ENCODE measurements at places on chromosomes 12 and 14.

DNA sequence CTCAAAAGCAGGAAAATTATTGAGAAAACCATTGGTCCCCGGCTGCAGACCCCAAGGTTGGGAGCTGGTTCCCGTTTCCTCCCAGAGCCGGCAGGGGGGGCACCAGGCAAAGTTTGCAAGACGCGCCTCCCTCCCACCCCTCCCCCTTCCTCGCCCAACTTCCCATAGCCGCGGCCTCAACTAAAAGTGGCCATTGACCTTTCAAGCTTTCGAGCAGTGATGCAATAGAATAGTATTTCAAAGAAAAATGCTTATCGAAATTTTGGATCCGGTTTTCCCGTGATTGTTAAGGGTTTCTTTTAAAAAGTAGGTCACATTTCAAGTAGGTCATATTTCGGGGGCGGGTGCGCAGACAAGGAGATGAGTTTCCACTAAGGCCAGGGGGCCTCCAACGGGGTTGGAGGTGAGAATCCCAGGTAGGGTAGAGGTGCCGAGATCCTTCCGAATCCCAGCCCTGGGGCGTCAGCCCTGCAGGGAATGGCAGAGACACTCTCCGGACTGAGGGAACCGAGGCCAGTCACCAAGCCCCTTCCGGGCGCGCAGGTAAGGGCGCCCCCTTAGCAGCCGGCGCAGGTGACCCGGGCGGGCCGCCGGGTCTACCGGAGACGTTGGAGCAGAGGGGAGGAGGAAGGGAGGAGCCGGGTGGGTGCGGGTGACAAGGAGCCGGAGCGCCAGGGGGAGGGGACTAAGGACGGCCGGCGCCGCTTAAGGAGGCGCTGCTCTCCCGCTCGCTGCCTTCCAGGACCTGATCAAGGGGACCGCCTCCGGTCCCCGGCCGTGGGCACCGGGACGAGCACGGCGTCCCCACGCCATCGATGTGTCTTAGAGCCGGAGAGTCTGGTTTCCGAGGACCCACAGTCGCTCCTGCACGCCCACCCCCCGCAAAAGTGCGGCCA is 2.6 kb upstream of the SOCS2 start:
- DNase-seq, result peak; percentile 79

DNA sequence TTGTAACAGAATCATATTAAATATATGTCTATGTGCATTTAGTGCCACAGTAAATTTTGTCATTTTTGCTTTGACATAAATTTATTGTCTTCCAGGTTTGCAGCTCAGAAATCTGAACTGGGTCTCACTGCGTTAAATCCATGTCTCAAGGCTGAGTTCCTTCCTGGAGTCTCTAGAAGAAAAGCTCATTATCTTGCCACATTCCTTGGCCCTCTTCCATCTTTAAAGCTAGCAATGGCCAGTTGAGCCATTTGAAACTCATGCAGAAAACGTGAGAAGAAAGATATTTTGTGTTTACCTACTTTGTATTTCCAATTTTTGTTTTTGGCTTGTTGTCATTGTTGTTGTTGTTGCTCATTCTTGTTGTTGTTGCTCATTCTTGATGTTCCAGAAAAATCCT is 10.7 kb downstream of the PRH1 start:
- DNase-seq, result no peak

- no peak for DNase-seq
These were observed 30.4 kb downstream of the CAND1 start for GRCh38 chr12:67299526-67299925.

- DNase-seq, result no peak
These were observed 837 bp downstream of the COL2A1 start for GRCh38 chr12:48003226-48004052.

GRCh38 chr14:42563313-42563712 is 956.6 kb downstream of the LRFN5 start:
- no peak for DNase-seq

GRCh38 chr14:89534902-89535685 is 118.1 kb upstream of the FOXN3 start:
- DNase-seq, result no peak

- no peak for DNase-seq
These were observed 217.8 kb downstream of the LRFN5 start for GRCh38 chr14:41824441-41824840.

DNA sequence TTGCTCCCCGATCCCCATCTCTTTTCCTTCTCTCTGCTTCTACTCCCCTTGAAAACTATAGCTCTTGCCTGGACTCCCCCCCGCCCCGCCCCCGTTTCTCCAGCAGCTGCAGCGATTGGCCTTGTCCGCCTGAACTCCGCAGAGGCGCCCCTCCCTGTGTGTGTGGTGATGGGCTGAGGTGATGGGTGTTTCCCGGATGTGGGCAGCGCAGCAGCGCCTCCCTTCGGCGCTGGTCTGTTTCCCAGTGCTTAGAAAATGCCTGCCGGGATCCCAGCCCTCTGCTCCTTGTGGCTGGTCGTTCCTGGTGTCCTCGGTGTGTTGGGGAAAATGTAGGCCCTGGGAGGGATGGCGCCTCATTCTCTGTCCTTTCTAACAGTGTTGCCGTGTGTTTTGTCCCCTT is 43.3 kb downstream of the GALNT8 start:
- DNase-seq, result no peak

DNA sequence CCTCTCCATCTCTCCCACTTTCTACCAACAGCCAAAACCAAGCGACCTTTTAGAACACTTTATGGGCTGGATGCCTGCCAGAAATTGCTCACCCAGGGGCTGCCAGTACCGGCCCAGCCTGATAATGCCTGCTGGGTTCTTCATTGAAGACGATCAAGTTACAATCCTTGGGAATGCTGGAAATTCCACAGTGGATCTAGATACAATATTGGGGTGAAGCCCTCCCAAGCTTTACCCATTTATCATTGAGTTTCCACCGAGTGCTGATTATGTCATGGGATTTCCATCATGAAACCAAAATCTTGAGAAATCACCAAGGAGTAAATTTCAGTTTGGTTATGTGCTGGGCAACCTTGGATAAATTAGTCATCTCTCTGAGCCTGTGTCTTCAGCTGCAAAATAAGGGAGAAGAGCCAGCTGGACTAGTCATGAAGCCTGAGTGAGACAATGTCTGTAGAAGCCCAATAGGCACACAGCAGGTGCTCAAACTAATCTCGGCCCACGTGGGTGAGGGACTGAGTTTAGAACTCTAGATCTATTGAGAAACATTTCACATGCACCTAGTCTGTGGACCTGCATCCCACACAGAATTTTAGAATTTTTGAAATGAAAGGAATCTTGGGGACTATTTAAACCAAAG is 75.5 kb upstream of the CLMN start:
- DNase-seq, result no peak

DNA sequence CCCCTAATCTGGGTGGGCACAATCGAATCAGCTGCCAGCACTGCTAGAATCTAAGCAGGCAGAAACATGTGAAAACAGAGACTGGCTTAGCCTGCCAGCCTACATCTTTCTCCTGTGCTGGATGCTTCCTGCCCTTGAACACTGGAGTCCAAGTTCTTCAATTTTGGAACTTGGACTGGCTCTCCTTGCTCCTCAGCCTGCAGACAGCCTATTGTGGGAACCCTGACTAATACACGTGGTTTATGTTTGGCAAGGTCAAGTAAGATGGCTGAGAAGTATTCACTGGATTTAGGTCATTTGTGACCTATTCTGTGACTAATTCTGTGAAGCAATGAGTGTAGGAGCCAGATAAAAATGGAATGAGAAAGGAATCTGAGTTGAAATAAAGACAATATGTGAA is 11.0 kb downstream of the GPR135 start:
- DNase-seq, result no peak

DNA sequence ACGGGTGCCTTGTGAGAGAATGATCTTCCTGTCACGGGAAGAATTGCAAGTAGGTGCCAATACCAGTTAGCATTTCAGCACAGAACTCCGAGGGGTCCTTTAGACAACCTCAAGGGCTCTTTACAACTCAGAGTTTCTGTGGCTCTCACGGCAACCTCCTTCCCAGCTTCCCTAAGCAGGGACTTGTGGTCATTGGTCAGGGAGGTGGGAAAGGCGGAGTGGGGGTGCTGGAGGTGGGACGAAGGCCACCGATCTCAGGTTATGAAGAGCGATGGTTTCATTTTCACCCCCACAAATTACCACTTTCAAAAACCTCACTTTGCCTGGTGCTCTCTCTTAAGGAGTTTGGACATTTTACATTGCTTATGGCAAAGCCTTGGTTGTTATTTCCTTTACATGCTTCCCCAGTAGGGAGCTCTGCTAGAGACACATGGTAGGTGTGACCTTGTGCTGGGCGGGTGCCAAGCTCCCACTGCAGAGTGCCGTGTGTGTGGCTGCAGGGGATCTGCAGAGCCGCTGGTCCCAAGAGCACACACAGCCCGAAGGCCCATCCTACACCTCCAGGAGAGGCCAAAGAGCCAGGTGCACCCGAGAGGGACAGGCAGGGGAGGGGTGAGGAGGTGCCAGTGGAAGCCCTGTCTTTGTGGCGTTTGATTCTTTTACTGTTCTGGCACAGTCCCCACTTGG is 21.4 kb downstream of the BCL2L14 start:
- no peak for DNase-seq

- no peak for DNase-seq
These were observed 32.9 kb upstream of the ZFP36L1 start for GRCh38 chr14:68825729-68826128.

- no peak for DNase-seq
These were observed 16.7 kb downstream of the PPP1CC start for GRCh38 chr12:110726028-110726427.

DNA sequence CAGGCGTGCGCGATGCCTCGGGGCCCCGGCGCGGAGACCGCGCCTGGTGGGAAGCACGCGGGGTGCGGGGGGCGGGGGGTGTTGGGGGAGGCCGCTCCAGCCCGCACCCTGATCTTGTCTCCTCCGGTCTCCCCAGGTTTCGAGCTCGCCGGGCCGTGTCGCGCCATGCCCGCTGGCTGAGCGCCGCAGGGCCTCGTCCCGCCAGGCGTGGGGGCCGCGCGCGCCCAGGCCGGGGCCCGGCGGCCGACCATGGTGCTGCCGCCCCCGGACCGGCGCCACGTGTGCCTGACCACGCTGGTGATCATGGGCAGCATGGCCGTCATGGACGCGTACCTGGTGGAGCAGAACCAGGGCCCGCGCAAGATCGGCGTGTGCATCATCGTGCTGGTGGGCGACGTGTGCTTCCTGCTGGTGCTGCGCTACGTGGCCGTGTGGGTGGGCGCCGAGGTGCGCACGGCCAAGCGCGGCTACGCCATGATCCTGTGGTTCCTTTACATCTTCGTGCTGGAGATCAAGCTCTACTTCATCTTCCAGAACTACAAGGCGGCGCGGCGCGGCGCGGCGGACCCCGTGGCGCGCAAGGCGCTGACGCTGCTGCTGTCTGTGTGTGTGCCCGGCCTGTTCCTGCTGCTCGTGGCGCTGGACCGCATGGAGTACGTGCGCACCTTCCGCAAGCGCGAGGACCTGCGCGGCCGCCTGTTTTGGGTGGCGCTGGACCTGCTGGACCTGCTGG is 2.4 kb downstream of the TMEM121 start:
- peak; percentile 55 for DNase-seq

DNA sequence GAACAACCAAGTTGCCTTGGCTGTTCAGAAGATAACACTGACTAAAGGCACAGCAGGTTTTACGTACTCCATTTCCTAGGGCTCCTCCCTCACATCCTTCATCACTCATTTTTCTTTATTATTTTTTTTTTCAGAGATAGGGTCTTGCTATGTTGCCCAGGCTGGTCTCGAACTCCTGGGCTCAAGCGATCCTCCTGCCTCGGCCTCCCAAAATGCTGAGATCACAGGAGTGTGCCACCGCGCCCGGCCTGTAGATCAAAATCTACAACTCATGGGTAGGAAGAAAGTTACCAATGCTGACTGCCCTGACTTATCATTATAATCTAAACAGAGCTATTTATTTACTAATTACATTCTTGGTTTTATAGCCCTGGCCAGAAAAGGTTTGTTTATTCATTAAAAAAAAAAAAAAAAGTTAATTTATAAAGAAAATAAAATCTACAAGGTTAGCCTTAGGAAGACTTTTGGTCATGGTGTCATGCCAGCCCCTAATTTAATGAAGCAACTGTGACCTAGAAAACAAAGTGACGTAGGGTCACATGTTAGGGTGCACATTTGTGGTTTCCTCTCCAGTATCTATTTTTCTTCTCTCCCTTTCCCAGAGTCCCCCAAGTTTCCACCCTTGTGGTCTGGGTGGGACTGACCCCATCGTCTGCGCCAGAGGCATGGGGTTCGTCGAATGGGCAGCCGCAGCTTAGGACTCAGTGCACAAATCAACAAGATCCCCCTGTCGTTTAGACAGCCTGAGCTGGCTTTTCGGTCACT is 19.0 kb upstream of the FOXN3 start:
- DNase-seq, result no peak

GRCh38 chr14:76467711-76468155 is 91.8 kb downstream of the ESRRB start:
- no peak for DNase-seq

- no peak for DNase-seq
These were observed 885.8 kb downstream of the FSCB start for GRCh38 chr14:43621282-43621681.

DNA sequence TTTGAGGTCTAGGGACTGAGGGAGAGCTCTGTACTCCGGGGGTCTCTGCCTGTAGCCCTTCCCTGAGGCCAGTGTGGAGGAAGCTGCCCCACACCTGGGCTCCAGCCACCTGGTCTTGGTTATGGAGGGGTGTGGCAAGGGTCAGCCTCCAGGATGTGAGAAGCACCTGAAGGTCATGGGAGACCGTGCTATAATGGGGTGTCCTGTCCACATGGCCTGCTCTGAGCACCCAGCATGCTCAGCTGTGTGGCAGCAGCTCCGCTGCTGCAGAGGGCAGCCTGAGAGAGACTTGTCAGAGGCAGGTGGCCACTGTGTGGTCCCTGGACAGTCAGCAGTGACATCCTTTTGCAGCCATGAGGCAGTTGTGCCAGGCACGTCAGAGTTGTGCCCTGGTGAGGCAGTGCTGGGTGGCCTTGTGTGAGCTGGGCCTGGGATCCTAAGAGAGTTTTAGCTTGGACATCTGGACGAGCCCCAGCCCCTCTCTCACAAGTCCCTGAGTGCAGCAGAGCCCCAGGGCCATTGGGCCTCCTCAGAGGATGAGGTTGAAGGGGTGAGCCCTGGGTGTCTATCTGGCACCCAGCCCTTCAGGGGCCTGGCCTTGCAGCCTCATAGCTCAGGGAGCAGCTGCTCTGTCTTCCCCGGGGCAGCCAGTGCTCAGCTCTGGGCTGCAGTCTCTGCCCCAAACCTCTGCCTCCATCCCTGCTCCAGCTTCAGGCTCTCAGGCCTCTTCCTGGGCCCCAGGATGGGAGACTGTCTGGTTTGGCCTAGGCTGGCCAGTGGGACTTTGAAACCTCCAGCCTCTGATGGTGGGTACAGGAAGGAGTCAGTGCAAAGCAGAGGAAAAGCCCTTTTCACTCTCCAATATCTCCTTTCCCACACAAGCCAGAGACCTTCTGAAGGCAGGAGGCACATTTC is 7.4 kb upstream of the ATG101 start:
- DNase-seq, result no peak

GRCh38 chr14:35696575-35696974 is 112.5 kb downstream of the RALGAPA1 start:
- no peak for DNase-seq

- no peak for DNase-seq
These were observed 15.1 kb upstream of the AMN start for GRCh38 chr14:102907303-102907844.

All from activated CD4-positive, alpha-beta T cell treated with anti-CD3 and anti-CD28 coated beads, Interleukin-2, amount 50 U/mL, for 48 hours (primary cell).